ENCODE measurements at places on chromosomes 16 and 17. TPM values are rescaled to one million over a fixed set of nuclear protein-coding genes. Genes with fewer than 3 reads are reported as not detected.

The RHBDL1 gene
- 0.17 TPM for total RNA-seq

The TOM1L1 gene
- total RNA-seq, result 4.0 TPM

The NUP93 gene
- total RNA-seq, result 25.0 TPM

The AANAT gene
- not detected for total RNA-seq

The CNTD1 gene
- total RNA-seq, result 0.79 TPM

The YPEL3 gene
- 156 TPM for total RNA-seq

The FTSJ3 gene
- total RNA-seq, result 24.4 TPM

The PYY gene
- total RNA-seq, result not detected

- no peak for DNase-seq
Observed at GRCh38 chr17:78905541-78905940, 2.5 kb upstream of the CEP295NL start.

GRCh38 chr17:62179525-62180161 lies 114.6 kb upstream of the MED13 start:
- DNase-seq, result no peak

DNA sequence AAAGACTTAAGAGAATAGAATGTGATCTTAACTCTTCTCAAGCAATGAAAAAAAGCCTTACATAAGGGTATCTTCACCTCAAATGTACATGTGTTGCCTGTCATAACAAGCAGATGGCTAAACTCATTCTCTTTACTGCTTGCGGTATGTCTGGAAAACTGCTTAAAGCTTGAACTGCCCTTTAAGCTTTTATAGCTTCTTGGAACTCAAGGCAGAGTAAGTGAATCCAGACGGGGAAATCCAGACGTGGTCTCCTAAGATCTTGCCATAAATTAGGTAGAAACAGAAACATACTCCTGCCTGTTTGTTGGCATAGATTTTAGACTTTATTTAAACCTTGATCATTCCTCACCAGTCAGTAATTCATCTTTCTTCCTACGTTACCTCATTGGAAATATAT lies 19.6 kb downstream of the CLUAP1 start:
- DNase-seq, result no peak

DNA sequence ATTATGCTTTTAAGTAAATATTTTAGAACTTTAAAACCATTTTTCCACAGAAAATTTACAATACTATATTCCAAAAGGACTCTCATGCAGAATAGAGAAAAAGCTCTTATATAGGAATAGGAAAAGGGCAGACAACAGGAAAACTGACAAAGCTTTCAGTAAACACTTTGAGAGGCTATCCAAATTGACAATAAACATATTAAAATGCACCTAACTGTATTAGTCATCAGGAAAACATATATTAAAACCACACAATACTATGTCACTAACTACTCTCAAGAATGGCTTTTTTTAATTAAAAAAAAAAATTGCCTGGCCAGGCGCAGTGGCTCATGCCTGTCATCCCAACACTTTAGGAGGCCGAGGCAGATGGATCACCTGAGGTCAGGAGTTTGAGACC lies 77.3 kb downstream of the CEP112 start:
- DNase-seq, result no peak

- DNase-seq, result no peak
Observed at GRCh38 chr17:8479431-8479947, 43.8 kb downstream of the NDEL1 start.

GRCh38 chr16:57045694-57046381 lies 46.5 kb upstream of the CPNE2 start:
- peak; percentile 82 for DNase-seq

- no peak for DNase-seq
Observed at GRCh38 chr17:67588326-67588725, 129.4 kb upstream of the NOL11 start.

DNA sequence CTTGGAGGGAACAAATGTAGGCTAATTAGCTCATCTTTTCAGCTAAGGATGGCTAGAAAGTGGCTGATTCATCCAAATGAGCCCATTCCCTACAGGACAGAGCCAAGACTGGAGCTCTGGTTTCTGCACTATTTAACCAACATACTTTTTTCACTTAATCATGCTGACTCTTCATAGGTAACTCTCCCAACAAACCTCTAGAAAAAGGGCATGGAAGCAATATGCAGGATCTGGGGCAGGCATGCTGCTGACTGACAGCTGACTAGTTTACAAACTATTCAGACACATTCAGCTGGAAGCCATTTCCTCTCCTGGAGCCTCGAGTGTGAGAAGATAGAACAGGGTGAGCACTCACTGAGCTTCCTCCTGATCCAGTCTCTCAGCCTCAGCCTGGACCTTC lies 6.2 kb downstream of the BECN1 start:
- no peak for DNase-seq

DNA sequence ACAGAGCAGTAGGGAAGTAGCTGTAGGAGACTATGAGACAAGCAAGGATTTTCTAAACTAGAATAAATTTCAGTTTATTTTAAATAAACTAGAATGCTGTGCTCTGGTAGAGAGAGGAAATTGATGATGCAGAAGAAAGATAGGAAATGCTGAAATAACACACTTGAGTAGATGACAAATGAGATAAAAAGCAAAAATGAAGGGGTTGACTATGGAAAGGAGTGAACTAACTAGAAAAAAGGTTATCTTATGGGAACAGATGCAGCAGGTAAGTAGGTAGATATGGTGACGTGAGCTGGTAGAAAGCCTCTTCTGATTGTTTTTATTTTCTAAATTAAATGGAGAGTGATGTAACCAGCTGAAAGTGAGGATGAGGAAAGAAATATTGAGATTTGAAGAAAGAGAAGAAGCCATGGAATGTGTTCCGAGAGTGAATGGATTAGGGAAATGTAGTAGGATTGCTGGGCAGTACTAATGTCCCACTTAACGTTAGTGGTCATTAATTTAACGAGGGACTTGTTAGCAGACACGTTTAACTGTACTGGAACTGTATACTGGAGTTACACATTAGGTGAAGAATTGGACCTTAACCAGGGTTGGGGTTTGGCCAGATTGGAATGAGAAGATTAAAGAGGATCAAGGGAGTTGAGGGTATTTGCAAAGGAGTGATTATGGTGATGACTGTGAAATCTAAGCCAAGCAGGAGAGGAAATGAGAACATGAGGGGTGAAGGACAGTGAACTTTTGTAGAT lies 196.5 kb downstream of the TANC2 start:
- no peak for DNase-seq

GRCh38 chr16:25699069-25699468 lies 7.3 kb downstream of the HS3ST4 start:
- DNase-seq, result no peak

- DNase-seq, result no peak
Observed at GRCh38 chr16:11114366-11115164, 141.4 kb downstream of the SOCS1 start.

- no peak for DNase-seq
Observed at GRCh38 chr16:30741461-30741914, 6.7 kb upstream of the PHKG2 start.

- no peak for DNase-seq
Observed at GRCh38 chr17:57849163-57849873, 526 bp downstream of the MRPS23 start.

- DNase-seq, result no peak
Observed at GRCh38 chr17:66169839-66170238, 22.1 kb downstream of the CEP112 start.

DNA sequence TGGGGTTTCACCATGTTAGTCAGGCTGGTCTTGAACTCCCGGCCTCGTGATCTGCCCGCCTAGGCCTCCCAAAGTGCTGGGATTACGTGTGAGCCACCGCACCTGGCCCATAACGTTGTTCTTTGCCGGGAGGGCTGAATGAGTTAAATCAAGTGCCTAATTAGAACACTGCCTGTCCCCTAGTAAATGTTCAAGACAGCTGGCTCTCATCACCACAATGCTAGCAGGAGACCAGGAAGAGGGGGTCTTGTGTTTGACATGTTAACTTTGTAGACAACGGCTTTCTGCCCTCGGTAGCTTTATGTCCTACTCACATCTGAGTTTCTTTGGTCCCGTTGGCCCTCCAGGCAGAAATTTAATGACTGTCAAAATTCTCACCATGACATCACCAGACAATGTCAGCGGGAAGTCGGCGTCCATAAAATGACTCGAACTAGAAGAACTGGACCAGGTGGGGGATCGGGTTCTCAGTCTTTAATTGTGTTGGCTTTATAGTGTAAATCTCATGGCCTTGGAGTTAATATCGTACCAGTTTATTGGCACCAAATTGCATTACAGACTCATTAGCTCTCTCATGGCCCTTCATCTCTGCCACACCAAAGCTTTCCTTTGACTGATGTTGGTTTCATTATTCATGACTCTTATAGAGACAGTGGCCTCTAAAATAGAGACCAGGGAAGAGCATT lies 11.4 kb upstream of the ITPRIPL2 start:
- DNase-seq, result no peak

DNA sequence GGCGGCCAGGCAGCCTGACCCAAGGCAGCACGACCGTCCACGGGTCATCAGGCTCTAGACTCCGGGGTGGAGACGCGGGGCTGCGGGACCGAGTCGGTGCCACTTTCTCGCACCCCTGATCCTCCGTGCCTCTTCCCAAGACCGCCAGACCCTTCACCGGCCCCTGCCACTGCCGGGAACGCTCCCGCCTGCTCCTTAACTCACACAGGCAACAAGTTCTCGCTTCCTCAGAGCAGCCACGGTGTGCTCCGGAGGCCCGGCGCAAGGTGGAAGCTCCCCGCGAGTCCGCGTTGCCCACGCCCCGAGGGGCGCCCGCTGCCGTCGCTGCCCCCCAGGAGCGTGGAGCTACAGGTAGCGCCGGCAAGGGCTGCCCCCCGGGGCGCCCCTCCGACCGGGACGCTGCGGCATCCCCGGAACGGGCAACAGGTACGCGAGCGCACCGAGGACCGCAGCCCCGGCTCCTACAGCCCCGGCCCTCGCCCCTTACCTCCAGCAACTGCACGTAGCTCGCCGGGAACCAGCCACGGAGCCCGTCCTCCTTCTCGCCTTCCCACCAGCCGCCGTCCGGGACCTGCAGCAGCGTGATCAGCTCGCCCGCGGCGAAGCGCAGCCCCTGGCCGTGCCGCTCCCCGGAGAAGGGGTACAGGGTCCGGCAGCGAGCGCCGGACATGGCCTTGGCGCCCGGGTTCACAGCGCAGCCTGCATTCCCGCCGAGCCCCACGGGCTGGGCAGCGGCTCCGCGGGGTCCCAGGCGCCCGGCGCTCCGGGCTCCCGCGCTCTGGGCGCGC lies 491 bp downstream of the GAS7 start:
- DNase-seq, result peak; percentile 19

DNA sequence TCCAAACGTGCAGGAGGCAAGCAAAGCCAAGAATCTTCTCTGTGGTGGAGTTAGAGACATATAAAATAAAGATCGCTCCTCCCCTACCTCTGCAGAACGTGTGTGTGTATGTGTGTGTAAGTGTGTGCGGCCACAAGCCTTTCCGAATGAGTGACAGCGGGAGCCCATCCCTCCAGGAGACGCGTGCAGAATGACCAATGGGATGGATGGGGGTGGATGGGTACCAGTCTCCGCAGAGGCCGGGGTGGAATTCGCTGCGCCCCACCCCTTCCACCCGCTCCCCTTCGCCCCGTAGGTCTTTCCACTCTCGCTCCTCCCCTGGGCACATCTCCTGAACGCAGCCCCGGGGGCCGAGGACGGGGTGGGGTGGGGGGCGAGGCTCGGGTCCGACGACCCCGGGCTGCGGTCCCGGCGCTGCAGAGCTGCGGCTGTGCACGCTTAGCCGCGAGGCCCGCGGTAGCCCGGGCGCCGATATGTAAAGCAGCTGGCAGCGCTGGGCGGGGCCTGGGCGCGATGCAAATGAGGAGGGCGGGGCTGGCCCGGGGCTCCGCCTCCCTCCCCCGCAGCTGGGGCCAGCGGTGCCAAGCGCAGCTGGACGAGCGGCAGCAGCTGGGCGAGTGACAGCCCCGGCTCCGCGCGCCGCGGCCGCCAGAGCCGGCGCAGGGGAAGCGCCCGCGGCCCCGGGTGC lies at the start of gene PRKCB:
TSS of gene PRKCB (plus strand) at position 594 of the 688 bp plus-strand sequence.
- peak; percentile 64 for DNase-seq

DNA sequence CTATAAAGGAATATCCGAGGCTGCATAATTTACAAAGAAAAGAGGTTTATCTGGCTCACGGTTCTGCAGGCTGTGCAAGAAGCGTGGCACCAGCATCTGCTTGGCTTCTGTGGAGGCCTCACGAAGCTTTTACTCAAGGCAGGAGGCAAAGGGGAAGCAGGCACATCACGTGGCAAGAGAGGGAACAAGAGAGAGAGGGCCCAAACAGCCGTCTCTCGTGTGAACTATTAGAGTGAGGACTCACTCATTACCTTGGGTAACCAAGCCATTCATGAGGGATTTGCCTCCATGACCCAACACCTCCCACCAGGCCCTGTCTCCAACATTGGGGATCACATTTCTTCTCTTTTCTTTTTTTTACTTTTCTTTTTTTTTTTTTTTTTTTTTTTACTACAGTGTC lies 7.5 kb upstream of the ALKBH5 start:
- no peak for DNase-seq

DNA sequence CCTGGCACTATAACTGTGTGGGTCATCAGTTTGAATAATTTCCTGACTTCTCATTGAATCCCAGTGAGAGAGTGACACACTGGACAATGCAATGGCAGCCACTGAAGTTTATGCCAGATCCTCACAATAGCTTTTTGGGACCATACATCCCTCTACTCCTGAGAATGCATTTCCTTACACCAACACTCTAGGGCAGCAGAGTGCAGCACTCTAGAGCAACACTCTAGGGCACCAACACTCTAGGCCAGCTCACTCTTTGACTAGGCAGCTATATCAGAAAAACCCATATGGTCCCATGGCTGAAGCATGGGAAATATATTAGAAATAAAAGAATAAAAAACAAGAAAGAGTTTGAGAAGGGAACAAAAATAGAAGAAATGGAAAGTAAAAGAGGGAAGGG lies 309.2 kb downstream of the MAP2K6 start:
- DNase-seq, result no peak

DNA sequence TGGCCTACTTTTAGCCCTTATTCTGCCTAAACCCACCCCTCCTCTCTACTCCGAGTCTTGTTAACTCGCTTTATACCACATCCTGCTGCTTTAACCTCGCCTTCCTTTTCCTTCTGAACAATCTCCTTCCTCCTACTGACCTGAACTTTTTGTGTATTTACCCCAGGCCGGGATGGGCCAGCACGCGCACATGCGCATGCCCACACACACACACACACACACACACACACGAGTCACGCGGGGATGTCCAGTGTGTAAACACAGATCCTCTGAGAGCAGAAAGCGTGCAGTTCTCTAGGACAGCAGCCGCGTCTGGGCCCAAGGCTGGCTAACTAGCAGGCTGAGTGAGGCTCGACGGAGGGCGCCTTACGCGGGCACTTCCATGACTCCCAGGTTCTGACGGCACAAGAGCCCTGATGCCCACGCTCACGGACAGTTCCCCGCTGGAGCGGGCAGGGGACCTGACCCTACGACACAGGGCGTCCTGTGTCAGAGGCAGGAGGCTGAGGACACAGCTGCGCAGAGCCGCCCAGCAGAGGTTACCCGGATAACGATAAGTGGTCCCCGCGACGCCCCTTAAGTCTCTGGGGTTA lies 610 bp downstream of the PIK3R5 start:
- DNase-seq, result no peak

DNA sequence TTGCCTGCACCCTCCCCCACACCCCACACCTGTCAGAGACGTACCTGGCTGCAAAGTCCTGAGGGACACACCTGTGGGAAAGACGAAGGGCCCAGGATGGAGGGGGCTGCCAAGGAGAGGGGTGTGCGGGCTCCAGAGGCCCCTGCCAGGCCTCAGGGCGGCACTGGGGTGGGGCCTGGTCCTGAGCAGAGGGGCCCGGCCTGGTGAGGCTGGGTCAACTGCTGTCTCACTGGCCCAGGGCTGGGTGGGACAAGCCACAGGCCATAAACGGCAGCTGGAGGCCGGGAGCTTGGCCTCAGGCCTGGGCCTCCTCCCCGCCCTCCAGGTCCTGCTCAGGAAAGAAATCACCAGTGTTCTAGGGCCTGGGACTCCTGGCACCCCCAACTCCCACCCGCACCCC lies 510 bp downstream of the TPSG1 start:
- no peak for DNase-seq

GRCh38 chr16:14102925-14103720 lies 32.0 kb downstream of the MRTFB start:
- DNase-seq, result no peak
